Central memory CD4-positive, alpha-beta T cell (primary cell): ENCODE measurements at places on chromosomes 1 and 21.

DNA sequence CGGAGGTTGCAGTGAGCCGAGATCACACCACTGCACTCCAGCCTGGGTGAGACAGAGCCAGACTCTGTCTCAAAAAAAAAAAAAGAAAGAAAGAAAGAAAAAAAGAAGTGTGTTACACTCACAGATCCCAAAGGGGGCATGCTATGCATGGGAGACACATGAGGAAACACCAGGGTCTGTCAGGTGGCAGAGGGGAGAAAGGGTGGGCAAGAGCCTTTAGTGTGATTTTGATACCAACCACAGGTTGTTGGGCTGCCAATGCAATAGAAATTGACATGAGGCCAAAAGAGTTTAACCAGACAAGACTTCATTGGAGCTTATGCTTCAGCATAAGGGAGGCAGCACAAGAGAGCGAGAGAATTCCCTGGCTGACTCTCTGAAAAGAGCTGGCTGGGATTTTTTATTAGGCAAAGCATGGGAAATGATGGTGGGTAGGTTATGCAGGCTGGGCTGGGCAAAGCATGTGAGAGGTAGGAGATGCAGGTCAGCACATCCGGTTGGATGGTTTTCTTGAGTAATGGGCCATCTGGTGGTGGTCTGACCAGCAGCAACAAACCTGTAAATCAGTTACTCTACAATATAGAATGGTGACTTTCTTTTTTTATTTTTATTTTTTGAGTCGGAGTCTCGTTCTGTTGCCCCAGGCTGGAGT, 11.7 kb upstream of the EXTL1 start:
- DNase-seq: no peak

GRCh38 chr21:20329636-20330035, 668.6 kb upstream of the NCAM2 start:
- no peak for DNase-seq

- DNase-seq: no peak
Measured at GRCh38 chr1:244137725-244138124, 86.6 kb downstream of the ZBTB18 start.

GRCh38 chr1:40143891-40144575, 17.2 kb upstream of the RLF start:
- DNase-seq: peak; percentile 51

- DNase-seq: no peak
Measured at GRCh38 chr1:37940299-37940947, 6.4 kb downstream of the INPP5B start.

GRCh38 chr1:98989556-98989907, 15.1 kb downstream of the PLPPR5 start:
- no peak for DNase-seq

DNA sequence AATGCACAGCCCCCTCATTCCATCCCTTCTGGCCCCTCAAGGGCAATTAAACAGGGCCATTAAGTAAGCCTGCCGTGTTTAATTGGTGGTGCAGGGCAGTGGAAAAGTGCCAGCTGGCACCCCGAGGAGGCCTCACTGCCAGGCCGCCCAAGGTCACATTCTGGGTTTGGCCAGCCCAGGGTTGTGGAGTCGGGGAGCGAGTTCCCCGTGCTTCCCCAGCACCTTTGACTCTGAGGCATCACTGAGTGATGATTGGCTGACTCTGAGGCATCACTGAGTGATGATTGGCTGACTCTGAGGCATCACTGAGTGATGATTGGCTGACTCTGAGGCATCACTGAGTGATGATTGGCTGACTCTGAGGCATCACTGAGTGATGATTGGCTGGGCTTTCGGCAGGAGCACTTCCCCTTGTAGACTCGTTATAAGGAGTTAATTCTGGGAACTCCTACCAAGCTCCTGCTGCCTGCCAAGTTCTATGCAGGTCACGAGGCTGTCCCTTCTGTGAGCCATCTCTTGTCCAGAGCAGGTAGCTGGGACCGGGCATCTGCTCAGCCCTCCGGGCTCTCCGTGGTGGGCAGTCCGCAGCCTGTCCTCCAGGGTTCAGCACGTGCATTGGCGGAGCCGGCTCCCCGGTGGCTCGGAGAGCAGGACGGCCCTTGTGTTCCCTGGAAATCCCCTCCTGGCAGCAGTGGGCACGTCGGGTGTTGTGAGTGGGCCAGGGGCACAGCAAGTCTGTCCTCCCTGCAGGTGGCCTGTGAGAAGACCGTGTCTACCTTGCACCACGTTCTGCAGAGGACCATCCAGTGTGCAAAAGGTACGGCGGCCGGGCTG, 20.9 kb downstream of the CSTB start:
- no peak for DNase-seq

GRCh38 chr1:18852501-18852900, 7.0 kb downstream of the TAS1R2 start:
- no peak for DNase-seq

GRCh38 chr1:164651351-164651951, 92.5 kb downstream of the PBX1 start:
- DNase-seq: no peak

GRCh38 chr1:17671741-17672140, 83.4 kb upstream of the ACTL8 start:
- no peak for DNase-seq

- DNase-seq: no peak
Measured at GRCh38 chr21:42219606-42220137, 732 bp downstream of the ABCG1 start.

GRCh38 chr1:80155371-80155770, 1148.8 kb upstream of the ADGRL4 start:
- DNase-seq: no peak

GRCh38 chr1:158176399-158176798, 4.3 kb upstream of the CD1D start:
- no peak for DNase-seq

DNA sequence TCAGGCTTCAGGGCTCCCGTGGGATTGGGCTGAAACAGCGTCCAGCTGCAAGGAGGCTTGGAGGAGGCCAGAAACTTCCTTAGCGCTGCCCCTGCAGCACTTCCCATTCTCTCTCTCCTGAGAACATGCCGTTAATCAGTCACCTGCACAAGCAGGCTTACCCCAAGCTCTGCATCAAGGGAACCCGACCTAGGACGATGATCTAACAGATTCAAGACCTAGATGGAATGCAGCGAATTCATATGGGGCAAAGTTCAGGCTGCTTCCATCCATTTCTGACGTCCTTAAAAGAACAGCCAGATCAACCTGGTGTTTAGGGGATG, 114.1 kb downstream of the ERG start:
- DNase-seq: no peak

DNA sequence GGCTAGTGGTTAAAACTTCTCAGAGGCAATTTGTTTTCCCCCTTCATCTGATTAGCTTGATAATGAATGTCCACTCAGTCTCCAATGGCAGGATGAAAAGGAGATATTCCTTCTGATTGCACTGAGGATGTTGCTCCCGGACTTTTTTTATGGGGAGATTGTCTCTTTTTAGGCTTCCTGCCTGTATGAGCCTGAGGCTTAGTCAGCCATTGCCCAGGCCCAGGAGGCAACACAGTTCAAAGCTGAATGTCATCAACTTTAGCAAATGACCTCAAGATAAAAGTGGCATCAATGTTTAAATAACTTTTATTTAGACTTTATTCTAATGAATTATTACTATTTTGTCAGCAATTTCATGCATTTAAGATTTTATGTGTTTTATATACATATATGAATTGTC, 162.9 kb upstream of the PTBP2 start:
- no peak for DNase-seq

- DNase-seq: no peak
Measured at GRCh38 chr1:244449936-244450508, 1.7 kb downstream of the ADSS2 start.

GRCh38 chr1:43427524-43427923, 26.2 kb downstream of the HYI start:
- DNase-seq: no peak

GRCh38 chr1:242641461-242641860, 117.0 kb upstream of the PLD5 start:
- DNase-seq: no peak

DNA sequence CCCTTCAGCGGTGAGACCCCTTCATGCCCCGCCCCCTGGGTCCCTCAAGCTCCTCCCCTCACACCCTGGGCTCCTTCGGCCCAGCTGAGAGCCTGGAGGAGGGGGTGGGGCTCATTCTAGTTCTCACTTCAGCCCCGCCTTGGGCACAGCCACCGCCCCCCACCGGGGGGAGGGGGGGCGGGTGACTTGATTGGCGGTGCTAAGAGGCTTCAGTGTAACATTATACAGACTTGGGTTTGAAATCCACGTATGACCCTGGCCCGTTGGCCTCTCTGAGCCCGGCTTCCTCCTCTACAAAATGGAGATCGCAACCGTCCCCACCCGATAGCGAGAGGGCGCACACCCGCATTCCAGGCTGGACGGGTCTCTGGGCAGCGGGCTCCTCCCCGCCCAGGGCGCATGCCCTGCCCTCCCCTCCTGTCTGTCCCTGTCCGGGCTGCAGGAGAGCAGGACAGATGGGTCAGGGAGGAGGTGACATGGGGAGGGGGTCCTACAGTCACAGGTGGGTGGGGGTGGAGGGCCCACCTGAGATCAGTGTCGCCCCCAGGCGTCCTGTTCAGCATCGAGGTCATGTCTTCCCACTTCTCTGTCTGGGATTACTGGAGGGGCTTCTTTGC, 5.1 kb downstream of the CLCNKB start:
- no peak for DNase-seq

DNA sequence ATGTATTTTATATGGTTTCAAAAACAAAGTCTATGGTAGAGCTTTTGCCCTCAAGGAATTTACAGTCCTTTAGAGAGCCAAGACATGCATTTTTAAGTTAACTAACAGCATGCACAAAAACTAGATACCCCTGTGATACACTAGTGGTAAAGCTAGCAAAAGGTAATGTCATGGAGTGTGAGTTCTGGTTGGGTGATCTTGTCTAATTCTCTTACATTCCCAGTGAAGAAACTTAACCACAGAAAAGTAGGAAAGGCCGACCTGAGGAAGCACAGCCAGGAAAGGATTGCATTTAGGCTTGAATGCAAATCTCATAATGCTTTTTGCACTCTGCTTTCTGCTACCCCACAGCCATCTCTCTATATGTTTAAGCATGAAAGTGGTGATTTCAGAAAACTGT, 202.2 kb downstream of the ROR1 start:
- DNase-seq: no peak

DNA sequence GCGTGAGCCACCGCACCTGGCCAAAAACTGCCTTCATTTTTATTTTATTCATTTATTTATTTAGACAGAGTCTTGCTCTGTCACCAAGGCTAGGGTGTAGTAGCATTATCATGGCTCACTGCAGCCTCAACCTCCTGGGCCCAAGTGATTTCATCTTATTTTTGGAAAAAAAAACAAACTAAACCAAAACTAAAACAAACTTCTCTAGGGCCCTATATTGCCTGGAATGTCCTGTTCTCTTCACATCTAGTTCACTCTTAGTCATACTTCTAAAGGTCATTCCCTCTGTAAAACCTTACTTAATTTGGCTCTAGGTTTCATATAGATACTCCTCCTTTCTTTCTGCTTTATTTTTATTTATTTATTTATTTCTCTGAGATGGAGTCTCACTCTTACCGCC, 15.6 kb downstream of the RPS27 start:
- no peak for DNase-seq

- DNase-seq: no peak
Measured at GRCh38 chr1:29808141-29808995, 572.0 kb downstream of the PTPRU start.

GRCh38 chr1:178477841-178478240, 18.9 kb downstream of the CLEC20A start:
- DNase-seq: no peak

DNA sequence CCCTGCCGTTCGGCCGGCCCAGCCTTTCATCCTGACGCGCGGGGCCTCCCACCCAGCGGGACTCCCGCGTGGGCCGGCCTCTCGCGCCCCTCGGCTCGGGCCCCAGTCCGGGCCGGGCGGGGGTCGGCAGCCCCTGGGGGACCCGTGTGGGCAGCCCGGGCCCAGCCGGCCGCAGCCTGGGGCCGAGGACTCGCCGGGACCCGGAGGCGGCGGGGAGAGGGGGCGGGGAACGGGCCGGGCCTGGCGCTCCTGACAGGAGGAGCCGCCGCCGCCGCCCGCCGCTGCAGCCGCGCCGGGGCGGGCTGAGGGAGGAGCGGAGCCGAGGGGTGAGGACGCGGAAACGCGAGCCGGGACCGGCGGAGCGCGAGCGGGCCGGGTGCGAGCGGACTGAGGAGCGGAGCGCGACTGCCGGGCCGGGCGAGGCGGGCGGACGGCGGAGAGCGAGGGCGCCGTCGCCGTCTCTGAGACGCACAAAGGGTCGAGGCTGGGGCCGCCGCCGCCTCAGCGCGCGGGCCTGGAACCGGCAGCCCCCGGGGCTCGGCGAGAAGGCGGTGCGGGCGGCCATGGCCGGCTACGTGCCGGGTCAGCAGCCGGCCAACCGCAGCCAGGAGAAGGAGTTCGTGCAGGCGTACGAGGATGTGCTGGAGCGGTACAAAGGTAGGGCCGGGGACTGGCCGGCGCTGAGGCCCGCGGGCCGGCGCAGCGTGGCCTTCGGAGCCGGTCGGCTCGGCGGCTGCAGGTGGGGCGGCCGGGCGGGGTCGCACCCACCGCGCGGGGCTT, 79.1 kb downstream of the NDUFS5 start:
- DNase-seq: peak; percentile 61

DNA sequence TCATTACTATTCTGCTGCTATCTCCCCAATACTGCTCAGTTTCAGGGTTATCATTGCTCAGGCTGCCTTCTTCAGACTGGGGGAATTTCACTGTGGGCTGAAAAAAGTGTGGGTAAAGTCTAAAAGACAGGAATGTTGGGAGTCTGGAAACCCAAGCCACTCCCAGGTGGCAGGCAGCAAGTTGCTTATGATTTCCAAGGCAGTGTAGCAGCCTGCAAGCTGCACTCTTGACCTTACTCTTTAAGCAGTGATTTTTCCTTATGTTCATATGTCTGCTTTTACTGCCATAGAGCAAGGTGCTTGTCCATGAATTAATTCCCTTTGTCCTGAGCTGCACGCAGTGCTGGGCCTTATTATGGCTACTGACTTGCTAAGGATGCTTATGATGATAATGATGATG, 53.1 kb downstream of the PHC2 start:
- DNase-seq: no peak

DNA sequence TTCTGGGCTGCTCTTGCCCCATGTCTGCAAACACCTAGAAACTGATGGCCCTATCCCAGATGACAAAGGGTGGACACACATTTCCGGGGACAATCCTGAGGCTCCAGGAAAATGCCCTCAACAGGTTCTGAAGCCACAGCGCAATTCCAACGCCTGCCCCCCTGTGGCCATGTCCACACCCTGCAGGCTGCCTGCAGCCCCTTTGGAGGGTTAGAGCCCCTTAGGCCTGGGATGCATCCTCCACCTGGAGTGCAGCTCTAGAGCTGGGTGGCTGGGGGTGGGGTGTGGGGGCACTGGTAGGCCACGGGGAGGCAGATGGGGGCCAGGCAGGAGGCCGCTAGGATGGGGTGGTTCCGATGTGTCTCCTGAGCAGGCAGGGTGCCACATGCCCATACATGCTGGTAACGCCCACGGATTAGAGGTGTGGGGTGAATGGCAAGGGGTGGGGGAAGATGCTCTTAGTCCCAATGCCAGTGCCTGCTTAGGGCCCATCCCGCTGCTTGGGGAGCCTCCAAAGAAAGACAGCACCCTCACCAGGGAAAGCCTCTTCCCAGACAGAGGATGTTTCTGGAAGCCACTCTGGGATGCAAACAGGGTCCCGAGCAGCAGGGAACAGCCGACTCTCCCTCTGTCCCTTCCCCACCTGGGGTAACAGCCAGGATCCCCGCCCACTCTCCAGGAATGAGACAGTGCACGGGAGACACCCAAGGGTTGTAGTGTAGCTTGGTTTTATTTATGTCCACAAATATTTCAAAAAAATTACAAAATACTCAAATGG, 34.0 kb downstream of the SLC45A1 start:
- no peak for DNase-seq
